ENCODE measurements at places on chromosomes 5 and 9.

DNA sequence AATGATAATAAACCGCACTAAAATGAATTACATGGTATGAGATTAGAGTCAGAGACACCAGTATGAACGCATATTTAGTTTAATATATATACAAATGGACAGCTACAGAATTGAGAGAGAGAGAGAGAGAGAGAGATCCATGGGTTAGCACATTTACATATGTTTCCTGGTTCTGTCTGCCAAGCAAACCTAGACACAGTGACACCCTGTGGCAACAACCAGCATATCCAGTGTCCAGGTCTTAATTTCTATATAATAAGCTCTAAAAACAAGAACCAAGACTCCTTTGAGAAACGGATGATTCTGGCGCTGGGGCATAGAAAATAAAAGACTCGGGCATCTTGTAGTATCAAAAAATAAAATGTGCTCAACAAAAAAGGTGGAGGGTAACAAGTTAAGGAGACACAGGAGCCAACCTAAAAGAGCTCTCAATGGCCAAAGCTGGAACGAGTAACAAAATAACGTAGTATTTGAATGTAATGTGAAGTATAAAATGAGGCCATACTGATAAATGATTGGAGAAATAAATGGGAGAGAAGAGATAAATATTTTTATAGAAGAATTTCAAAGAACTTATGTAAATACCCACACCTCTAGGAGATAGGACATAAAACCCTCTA is 84.5 kb downstream of the RFX3 start:
- peak; percentile 70 for DNase-seq

- no peak for DNase-seq
Measured at GRCh38 chr5:142204219-142204618, 95.6 kb downstream of the NDFIP1 start.

- no peak for DNase-seq
Measured at GRCh38 chr5:11557063-11557462, 347.2 kb downstream of the CTNND2 start.

DNA sequence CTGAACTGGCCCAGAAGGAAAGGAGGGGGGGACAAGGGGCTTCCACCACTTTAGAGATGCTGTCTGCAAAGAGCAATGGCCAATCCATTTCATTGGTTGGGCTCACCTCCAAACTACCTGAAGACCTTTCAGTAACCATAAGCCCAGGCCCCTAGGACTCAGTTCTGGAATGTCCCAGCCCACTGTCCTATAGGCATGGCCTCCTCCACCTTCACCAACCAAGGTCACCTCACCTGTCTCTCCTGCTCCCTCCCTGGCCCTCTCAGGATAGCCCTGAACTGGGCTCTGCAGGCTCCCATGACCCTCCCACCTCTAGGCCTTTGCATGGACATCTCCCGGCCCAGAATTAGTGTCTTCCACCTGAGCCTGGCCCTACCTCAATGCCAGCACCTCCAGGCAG is 22.4 kb downstream of the S1PR3 start:
- DNase-seq, result no peak

DNA sequence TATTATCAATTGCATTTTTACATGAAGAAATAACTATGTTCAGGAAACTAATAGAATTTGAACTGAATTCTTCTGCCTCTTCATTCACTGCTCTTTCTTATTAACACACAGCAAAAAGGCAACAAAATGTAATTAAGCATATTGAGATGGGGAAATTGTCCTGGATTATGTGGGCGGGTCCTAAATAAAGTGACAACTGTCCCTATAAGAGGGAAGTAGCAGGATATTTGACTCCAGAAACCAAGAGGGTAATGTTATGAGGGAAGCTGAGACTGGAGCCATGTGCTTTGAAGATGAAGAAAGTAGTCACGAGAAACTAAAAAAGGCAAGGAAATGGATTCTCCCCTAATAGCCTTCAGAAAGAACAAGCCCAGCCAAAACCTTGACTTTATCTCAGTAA is 311.2 kb upstream of the PIK3R1 start:
- no peak for DNase-seq

- no peak for DNase-seq
Measured at GRCh38 chr5:181134259-181134658, 3.3 kb upstream of the OR2V1 start.

Measured in astrocyte of the hippocampus (primary cell).